ENCODE measurements at places on chromosomes 1 and 21. TPM values are rescaled to one million over a fixed set of nuclear protein-coding genes. Genes with fewer than 3 reads are reported as not detected.

DNA sequence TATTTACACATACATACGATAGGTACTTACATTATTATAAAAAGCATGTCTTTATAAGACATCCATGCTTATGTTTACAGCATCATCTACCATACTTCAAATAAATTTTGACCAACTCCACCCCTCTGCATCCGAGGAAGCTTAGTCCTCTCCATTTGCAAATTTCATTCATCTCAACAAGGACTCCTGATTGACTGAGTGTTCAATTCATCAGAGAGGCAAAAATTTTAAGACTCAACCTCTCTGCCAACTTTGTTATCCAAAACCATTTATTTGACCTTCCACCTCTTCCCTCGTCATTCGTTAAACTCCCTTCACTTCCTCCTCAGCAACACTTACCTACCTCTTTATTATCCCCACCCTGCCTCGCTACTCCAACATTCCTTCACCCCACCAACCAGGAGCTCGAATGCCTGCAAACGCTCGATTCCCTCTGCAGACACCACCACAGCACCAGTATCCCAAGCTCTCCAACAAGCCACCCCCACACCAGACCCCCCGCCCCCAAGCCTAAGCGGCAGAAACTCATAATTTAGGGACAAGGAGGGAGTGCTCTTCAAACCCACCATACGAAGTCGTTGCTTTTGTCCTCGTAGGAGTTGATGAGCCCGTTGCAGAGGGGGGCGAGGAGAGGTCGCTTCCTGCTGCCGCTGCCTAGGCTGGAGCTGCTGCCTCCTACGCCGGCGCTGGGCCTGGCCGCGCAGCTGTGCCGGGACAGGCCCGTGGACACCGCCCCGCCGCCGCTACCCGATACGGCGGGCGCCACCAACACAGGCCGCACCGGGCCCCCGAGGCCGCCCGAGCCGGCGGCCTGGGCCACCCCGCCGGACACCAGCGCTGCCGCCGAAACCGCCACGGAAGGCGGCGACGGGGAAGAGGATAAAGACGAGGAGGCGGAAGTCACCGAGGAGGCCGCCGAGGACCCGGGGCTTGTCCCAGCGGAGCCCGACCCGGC, 803 bp downstream of the COP1 start:
- H3K4me3 ChIP-seq, result peak overlapping the region; percentile 91
- peak; percentile 35 for DNase-seq
- no peaks in the 10 kb centered on the region for H3K27me3 ChIP-seq

The SHISAL2A gene
- total RNA-seq, result 1.1 TPM

DNA sequence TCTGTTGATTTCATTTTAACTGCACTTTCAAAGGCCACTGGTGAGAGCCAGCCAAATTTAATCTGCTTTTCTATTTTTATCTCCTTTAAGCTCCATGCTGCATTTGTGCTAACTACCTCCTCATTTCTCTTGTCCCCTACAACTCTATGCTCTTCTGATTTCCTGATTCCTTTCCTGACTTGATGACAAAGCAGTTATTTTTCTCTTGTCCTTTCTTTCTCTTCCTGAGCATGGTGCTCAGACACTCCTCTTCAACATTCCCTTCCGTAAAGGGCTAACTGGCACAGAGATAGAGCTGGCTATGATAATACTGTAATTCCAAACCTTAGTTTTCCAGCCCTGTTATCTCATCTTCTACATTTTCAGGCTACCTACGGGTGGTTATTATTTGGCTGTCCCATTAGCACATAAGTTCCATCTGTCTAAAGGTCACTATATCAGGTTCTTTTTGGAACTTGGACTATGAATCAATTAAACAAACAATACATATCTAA, 6.8 kb upstream of the BCAS2 start:
- no peaks in the 10 kb centered on the region for H3K27me3 ChIP-seq
- H3K4me3 ChIP-seq, result no peak overlapping the region
- peaks cover 15% of the 10 kb centered on the region for H3K4me1 ChIP-seq
- H3K36me3 ChIP-seq, result no peaks in the 10 kb centered on the region
- H3K27ac ChIP-seq, result no peak overlapping the region

The TMEM240 gene
- 1.2 TPM for total RNA-seq

- no peaks in the 10 kb centered on the region for H3K4me1 ChIP-seq
- H3K36me3 ChIP-seq, result peaks cover 2% of the 10 kb centered on the region
- H3K27ac ChIP-seq, result no peak overlapping the region
- H3K27me3 ChIP-seq, result no peaks in the 10 kb centered on the region
- no peak for DNase-seq
Observed at GRCh38 chr1:243346016-243346415, 90.2 kb downstream of the SDCCAG8 start.

The MTF1 gene
- 6.9 TPM for total RNA-seq

GRCh38 chr1:1989789-1990188, 13.8 kb downstream of the CFAP74 start:
- no peak for DNase-seq
- no peak overlapping the region for H3K4me3 ChIP-seq
- peak overlapping the region; percentile 13 for H3K27ac ChIP-seq
- H3K36me3 ChIP-seq, result no peaks in the 10 kb centered on the region
- H3K4me1 ChIP-seq, result no peaks in the 10 kb centered on the region

DNA sequence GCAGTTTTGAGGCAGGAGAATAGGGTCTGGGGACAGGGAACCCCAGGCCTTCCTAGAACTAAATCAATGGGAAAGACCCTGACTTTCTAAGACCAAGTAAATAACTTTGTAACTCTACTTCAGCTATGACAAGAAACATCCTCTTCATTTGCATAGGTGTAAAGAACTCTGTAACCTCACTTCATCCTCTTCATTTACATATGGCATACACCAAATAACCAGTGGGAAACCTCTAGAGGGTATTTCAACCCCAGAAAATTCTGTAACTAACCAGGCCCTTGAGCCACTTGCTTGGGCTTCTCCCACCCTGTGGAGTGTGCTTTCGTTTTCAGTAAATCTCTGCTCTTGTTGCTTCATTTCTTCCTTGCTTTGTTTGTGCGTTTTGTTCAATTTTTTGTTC, 495.6 kb downstream of the SIPA1L2 start:
- H3K4me1 ChIP-seq, result no peaks in the 10 kb centered on the region
- no peak overlapping the region for H3K27ac ChIP-seq
- no peak overlapping the region for H3K4me3 ChIP-seq
- H3K36me3 ChIP-seq, result no peaks in the 10 kb centered on the region
- no peak for DNase-seq
- no peaks in the 10 kb centered on the region for H3K27me3 ChIP-seq
